ENCODE measurements at places on chromosomes 3 and 15.

GRCh38 chr3:8576841-8577571, 67.6 kb downstream of the SSUH2 start:
- DNase-seq, result no peak

DNA sequence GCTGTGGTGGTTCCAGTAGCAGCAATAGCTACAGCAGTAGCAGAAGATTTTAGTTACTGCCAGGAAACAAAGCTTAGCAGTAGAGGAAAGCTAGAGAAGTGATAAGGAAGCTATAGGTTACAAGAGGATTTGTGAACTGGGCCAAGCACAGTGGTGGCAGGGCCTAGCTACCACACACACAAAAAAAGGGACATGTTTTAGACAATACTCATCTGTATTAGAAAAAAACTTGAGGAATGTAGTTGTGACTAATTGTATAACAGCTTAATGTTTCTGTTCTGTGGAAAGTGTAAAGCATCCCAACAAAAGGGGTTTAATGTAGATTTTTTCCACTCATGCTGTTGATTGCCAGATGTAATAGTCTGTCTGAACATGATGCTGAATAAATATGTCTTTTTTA, 29.9 kb upstream of the PFN2 start:
- no peak for DNase-seq

DNA sequence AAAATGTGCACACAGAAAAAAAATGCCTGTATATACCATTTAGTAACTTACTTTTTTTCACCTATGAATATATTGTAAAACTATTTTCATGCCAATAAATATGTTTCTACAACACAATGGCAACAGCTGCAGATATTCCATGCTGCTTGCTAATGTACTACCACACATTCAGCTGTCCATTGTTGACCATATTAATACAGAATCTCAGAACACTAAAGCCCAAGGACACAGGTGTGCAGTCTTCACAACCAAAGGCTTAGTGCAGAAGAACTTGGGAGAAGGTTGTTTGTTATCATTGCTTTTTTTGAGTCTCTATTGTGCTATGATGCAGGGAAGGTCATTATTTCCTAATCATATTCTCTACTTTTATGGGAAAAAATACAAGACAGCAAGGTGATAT, 79.6 kb downstream of the DIPK2A start:
- no peak for DNase-seq

- DNase-seq, result no peak
Measured at GRCh38 chr15:51603002-51603401, 19.6 kb downstream of the DMXL2 start.
